T-helper 2 cell treated with Interferon-gamma antibody and Interleukin-4, amounts not matched to agents 100 ng/mL and 5 ng/mL, for 36 hours (primary cell): ENCODE measurements at places on chromosomes 4 and X. TPM values are rescaled to one million over a fixed set of nuclear protein-coding genes. Genes with fewer than 3 reads are reported as not detected.

The SYN1 gene
- 0.57 and 0.91 TPM in 2 replicates for total RNA-seq

The CORIN gene
- total RNA-seq, result not detected in 2 replicates

The NWD2 gene
- not detected in 2 replicates for total RNA-seq

The NSUN7 gene
- not detected in 2 replicates for total RNA-seq

The CYBB gene
- total RNA-seq, result 0.11 TPM in 1 of 2 replicates, not detected in the other

The NPFFR2 gene
- not detected in 2 replicates for total RNA-seq

The CPE gene
- 0.16 TPM in 1 of 2 replicates, not detected in the other for total RNA-seq
